ENCODE measurements at places on chromosomes 5 and 9.
A peak's percentile ranks its signal among the peaks of the same experiment; 100 is the strongest.

- DNase-seq = no peak
Observed at GRCh38 chr9:85224729-85225128, 517.0 kb downstream of the AGTPBP1 start.

DNA sequence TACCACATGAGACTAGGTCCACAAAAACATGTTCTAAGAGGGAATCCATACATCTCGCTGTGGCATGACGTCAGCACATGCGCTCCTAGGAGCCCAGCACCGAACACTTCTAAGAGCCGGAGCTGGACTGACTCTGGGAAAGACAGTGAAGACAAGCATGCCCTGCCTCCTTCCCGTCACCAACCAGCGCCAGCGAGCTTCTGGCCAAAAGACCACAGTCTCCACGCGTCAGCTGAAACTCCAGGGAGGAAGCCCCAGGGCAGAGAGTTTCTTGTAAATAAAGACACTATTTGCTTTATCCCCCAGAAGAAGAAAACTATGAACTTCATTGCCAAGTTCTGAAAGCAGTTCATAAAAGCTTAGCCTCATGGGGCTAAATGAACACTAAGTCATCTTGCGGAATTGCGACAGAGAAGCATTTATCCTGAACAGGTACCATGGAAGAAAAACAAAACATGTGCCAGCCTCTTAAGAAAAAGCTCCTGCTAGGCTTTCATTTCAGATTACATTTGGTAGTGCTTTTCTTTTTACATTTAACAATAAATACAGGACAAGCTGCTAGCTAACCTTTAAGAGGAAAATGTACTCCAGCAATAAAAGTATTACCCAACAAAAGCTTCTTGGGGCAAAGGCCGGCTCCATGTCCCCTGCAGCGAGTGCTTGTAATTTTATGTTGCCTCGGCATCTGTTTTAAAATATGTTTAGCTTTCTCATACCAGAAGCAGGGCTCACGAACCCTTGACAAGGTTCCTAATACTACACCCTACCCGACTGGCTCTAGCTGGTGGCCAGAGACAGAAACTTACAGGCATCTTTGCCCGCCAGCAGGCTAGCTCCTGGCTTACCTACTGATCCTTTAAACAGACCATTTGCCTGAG, 96.5 kb downstream of the PRRT1B start:
- DNase-seq = no peak

DNA sequence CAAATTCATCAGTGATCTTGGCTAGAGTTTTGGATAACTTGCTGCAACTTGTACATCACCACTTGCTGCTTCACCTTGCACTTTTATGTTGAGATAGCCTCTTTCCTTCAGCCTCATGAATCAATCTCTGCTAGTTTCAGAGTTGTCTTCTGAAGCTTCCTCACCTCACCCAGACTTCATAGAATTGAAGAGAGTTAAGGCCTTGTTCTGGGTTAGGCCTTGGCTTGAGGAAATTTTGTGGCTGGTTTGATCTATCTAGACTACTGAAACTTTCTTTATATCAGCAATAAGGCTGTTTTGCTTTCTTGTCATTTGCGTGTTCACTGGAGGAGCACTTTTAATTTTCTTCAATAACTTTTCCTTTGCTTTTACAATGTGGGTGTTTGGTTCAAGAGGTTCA, 12.8 kb downstream of the FER start:
- no peak for DNase-seq

GRCh38 chr5:69261034-69261433, 26.3 kb downstream of the CDK7 start:
- no peak for DNase-seq

DNA sequence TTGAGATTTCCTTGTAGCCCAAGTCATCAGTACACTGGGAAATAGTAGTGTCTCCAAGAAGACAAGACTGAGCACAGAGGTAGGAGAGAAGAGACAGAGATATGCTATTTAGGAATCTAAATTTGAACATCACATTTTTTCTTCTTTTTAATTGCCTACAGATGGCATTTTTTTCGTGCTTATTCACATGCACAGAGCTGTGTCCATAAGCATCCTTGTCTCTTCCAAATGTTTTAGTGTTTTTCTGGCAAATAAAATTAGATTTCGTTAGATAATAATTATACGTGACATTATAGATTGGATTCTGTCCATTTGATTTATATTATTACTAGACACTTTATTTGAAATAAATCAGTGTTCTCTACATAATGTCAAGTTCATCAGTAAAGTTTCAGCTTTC, 80.9 kb downstream of the PRR16 start:
- no peak for DNase-seq

- DNase-seq = no peak
Observed at GRCh38 chr9:133003671-133004090, 25.2 kb downstream of the GFI1B start.

DNA sequence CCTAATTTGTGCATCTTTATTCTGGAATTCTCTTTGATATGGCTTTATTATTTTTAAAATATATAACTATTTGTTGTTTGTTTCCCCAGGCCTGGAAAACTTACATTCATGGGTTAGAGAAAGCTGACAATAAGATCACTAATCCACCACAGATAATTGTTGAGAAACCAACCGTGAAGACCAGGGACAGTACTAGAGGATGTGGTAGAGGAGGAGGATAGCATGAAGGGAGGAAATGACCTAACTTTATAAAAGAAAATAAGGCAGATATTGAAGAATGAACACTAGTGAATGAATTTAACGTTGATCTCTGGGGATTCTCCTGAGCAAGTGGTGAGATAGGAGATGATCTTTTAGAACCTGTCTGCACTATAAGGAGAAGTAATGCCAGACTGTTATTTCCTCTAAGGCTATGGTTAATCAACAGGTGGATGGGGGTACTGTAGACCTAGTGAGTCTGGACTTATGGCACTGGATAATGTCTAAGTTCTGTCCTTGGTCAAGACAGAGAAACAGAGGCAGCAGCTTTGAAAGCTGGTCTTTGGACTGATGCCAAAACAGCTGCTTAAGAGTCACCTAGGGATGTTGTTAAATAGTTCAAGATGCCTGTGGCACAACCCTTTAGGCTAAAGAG, 52.4 kb downstream of the NREP start:
- DNase-seq = no peak

DNA sequence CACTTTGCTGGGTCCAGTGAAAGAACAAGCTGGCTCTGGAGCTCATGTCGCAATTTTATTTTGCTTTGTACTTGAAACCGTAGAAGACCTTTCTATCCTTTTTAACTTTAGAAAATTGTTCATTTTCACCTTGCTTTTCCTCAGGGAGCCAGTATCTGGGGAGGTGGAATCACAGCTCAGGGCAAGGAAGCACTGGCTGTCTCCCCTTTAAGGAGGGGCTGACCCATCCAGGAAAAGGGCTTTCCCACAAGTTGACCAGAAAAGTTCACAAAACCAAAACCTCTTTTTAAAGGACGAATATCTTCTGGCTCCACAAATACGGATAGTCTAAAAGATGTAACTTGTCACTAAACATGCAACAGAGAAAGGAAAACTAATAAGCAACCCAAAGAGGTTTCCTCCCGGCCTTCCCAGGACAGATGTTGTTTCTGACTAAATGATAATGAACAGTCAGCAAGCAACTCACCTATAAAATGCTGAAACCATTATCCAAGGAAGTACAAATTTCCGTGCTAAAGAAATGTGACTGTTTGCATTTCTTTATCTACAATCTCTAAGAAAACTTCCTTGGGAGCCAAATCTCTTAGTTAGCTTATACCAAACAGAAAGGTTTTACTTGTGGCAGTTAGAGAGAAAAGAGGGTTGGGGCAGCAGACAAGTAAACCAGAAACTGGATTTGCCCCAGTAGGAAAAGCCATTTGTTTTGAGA, 278.2 kb downstream of the PLK2 start:
- no peak for DNase-seq

DNA sequence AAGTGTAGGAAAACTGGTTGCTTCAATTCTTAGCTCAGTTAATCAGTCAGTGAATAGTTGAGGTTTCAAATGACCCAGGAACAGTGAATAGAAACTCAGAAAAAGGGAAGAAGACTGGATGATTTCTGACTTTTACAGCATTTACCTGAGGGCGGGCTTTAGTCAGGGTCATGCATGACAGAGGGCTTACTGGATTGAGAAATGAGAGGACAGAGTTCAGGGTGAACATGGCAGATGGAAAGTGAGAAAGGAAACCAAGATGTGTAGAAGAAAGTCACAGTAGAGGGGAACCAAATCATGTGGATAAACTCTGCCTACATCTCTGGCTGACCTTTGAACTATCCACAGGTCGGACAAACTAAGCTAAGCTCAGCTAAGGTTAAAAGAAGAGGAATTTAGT, 596.0 kb downstream of the SEMA5A start:
- no peak for DNase-seq

DNA sequence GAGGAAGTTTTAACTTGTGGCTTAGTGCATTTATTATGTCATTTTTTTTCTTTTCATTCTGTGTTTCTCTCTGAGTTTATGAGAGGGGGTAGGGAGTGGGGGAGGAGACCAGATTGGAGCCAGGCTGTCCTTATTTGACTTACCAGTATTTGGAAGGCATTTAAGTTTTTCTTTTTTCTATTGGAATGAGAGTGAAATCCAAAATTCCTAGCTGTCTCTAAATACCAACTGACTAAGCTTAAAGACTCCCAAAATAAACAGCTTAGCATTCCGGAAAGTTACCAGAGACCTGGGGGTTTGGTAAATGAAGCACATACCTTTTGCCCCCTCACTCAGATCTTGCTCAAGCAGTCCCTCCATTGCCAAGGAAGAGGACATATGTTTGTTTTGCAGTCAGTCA, 581.9 kb upstream of the BRINP1 start:
- no peak for DNase-seq

- peak; percentile 46 for DNase-seq
Observed at GRCh38 chr5:142441616-142442015, 116.8 kb upstream of the SPRY4 start.

DNA sequence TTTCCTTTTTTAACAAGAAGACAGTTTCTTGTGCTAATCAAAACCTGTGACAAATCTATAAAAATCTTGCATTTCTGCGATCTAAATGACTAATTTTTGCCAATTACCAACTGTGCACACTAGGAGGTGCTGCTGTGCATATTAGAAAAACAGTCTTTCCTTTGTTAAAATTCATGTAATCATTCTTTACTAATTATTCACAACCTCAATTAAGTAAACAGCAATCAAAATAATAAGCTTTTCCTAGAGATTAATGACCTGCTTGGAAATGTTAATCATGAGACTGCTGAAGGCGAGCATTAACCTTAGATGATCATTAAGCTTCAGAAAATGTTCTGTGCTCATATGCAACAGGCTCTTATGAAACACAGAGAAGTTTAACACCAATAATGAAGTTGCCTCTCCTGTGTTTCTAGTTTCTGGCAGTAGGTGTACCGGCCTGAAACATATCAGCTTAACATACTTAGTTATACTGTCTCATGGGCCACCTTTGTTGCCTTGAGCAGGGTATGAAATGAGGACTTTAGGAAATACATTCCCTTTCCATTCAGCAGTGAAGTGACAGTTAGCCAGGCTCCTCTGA, 17.7 kb downstream of the RFESD start:
- DNase-seq = peak; percentile 81

DNA sequence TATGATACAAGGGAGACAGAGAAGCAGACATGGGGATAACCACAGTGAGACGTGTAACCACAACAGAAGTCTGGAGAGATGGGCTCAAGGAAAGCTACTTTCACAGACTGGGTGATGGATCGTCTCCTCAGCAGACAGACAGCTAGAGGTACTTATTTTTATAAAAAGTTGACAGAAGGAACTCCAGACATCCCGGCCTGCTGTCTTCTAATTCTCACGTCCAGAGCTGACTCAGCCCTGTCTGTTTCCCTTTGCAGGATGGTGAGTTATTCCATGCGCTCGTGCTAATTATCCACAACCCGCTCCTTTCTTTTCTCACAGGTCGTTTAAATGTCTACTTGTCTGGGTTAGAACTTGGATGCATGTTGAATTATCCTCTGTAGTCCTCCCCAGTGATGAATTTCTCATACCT, 304.5 kb downstream of the CWC27 start:
- DNase-seq = peak; percentile 19

- no peak for DNase-seq
Observed at GRCh38 chr5:134620634-134621033, 12.0 kb downstream of the SAR1B start.

GRCh38 chr5:132909702-132910101, 36.2 kb downstream of the LEAP2 start:
- no peak for DNase-seq

DNA sequence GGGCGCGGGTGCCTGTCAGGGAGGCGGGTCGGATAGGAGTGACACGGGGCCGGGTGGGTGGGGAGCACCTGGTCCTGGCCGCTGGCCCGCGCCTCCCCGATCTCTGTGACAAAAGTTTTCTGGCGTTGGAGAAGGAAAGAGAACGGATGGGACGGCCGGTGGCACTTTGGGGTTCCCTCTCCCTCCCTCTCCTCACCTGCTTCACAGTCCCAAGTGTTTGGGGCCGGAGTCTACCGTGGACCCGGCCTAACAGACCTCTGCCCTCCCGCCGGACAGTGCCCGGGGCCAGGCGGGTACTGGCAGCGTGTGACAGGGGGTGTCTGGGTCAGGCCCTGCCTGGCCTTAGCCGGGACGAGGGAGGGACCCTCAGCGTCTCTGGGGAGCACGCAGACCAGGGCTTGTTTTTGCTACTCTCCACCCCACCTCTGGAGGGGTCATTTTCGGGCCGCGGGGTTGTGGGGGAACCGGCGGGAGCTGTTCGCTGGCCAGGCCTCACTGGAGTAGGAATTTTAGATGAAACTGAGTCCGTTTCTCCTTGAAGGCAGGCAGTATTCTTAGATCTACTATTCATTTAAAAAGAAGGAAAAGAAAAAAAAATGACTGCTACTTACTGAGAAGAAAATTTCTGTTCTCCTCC, 1.7 kb downstream of the PRDM6 start:
- no peak for DNase-seq

Measured in eye (tissue), 1 donor.